Stimulated activated CD8-positive, alpha-beta memory T cell treated with anti-CD3 and anti-CD28 coated beads, Interleukin-4, amount 100 ng/mL, for 1 hour (primary cell): ENCODE measurements at places on chromosomes 12 and 14.

GRCh38 chr12:132602572-132603239 lies 7.7 kb downstream of the LRCOL1 start:
- DNase-seq, result no peak

- no peak for DNase-seq
Measured at GRCh38 chr14:72040528-72040927, 108.3 kb downstream of the RGS6 start.

DNA sequence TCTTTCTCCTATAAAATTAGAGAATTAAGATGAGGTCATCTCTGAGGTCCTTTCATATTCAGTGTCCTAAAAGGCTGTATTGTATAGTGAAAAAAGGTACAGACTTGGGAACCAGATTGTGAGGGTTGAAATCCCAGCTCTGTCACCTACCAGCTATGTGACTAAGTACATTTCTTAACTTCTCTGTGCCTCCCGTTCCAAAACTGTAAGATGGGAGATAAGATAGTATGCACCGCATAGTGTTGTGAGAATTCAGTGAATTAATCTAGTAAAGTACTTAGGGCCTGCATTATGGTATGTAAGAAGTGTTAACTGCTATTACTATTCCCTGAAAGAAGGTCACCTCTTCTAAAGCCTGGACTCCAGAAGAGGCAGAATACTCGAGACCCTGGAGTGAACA lies 60.6 kb downstream of the GNG2 start:
- no peak for DNase-seq

DNA sequence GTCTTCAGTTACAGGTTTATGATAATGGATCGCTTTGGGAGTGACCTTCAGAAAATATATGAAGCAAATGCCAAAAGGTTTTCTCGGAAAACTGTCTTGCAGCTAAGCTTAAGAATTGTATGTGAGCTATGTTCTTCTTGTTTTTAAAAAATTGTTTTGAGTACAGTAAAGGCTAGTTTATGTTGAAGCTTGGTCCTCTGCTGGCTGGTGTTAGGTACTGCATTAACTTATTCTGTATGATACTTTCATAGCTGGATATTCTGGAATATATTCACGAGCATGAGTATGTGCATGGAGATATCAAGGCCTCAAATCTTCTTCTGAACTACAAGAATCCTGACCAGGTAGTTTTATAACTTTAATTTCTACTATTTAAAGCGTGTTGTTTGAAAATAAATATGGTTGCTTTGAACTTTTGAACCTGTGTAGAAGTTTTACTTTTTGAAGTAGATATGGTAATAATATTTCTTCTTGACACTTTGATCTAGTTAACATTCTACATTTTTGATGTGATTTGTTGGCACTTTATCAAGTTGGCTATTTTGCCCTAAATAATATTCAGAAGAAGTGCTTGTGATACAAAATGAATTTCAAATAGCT lies 55.7 kb downstream of the VRK1 start:
- DNase-seq, result no peak

- no peak for DNase-seq
Measured at GRCh38 chr12:60070552-60070951, 474.7 kb downstream of the SLC16A7 start.

DNA sequence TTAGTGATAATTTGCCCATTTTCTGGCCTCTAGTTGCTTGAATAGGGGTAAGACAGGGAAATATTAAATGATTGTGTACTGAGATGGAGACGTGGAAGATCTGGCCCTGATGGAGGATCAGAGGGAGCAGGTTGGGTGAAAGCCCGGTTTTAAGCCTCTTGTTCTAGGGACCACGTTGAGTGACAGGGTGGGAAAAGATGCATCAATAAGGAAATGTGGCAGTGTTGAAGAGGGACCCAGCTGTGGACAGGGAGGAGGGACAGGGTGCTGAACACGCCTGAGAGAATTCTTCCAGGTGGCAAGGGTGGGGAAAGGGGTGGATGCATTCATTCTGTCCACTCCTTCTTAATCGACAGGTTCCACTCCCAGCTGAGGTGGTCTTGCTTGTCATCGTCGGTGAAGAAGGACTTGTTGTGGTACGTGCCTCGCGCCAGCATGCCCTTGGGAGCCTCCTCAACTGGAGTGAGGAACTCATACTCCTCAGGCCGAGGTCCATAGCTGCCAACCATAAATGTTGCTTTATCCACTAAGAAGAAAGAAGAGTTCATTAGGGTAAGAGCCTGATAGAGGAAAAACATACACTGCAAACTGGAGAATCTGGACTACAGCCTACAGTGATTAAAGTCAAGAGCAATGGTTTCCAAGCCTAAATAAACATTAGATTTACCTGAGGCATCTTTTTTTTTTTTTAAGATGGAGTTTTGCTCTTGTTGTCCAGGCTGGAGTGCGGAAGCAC lies 4.0 kb upstream of the ERP27 start:
- DNase-seq, result no peak

- no peak for DNase-seq
Measured at GRCh38 chr12:117589021-117589420, 227.6 kb upstream of the NOS1 start.
